ENCODE measurements at places on chromosomes 4 and X. TPM values are rescaled to one million over a fixed set of nuclear protein-coding genes. Genes with fewer than 3 reads are reported as not detected.

Gene IQCM
- not detected for total RNA-seq

Gene MSX1
- total RNA-seq, result 1.3 TPM

Gene SSX4
- not detected for total RNA-seq

Gene DMD
- total RNA-seq, result 33.7 TPM

Gene GSX2
- total RNA-seq, result not detected

Gene MAPK10
- total RNA-seq, result 8.8 TPM
